Fibroblast of upper back skin (primary cell): ENCODE measurements at places on chromosomes 3 and 15.
A peak's percentile ranks its signal among the peaks of the same experiment; 100 is the strongest.

DNA sequence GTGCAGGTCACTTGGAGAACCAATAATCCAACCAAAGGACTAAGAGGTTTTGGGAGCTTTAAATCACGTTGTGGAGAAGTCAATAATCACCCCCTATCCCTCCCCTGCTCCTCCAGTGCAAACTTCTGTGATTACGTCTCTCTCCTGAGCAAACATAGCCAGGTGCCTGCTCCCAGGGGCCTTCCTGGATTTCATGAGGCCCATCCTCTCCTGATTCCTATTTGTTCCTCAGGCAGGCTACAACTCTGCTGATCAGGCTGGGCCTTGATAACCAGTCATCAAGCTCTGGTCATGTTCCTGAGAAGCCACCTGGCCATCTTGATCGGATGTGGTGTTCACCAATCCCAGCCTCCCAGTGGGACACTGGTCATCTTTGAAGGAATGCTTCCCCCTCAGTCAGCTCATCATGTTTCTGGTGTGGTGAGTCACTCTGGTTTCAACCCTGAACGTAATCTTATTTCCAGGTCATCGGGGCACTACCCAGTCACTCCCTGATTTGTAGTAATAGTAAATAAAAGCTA is 2.9 kb upstream of the ZNF710 start:
- peak; percentile 57 for DNase-seq

GRCh38 chr3:40099871-40100270 is 209.6 kb upstream of the EIF1B start:
- DNase-seq = no peak

DNA sequence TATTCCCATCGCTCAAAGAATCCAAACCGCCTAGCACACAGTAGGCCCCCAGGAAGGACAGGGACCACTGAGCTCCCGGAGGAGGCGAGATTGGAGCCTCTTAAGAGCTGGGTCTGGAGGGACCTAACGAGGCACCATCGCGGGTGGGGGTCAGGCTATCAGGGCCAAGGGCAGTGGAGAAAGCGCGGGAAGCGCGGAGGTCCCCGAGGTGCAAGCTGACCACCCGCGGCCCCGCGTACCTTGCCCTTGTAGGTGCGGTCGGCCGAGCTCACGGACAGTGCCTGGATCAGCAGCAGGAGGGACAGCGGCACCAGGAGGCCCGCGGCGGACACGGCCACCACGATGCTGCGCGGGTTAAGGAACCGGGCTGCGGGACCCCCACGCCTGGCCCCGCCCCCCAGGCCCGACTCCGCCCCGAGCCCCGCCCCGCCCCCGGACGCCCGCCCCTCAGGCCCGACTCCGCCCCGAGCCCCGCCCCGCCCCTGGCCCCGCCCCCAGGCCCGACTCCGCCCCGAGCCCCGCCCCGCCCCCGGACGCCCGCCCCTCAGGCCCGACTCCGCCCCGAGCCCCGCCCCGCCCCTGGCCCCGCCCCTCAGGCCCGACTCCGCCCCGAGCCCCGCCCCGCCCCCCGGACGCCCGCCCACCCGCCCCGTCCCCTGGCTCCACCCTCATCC is 3.9 kb downstream of the ZDHHC19 start:
- DNase-seq = no peak

- peak; percentile 91 for DNase-seq
Observed at GRCh38 chr3:195119461-195120266, 151.3 kb downstream of the XXYLT1 start.

GRCh38 chr15:87755226-87755625 is 501.3 kb downstream of the NTRK3 start:
- no peak for DNase-seq

- DNase-seq = peak; percentile 43
Observed at GRCh38 chr3:74640211-74640610, 25.8 kb upstream of the CNTN3 start.

- no peak for DNase-seq
Observed at GRCh38 chr3:120062474-120062873, 31.8 kb downstream of the GSK3B start.

GRCh38 chr15:36731025-36731424 is 151.6 kb downstream of the CDIN1 start:
- no peak for DNase-seq

DNA sequence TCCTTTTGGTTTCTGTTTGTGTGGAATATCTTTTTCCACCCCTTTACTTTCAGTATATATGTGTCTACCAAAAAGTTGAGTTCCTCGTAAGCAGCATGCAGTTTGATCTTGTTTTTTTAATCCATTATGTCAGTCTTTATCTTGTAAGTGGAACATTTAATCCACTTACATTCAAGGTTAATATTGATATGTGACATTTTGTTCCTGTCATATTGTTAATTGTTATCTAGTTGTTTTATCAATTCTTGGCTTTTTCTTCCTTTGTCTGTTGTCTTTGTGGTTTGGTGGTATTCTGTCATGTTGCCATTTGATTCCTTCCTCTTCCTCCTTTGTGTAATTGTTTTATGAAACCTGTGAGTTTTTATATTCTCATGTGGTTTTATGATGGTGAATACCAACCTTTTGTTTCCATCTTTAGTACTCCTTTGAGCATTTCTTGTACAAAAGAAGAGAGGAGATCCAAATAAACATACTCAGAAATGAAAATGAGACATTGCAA is 43.4 kb upstream of the XCR1 start:
- no peak for DNase-seq

- no peak for DNase-seq
Observed at GRCh38 chr3:197093871-197094270, 64.3 kb upstream of the MELTF start.

- DNase-seq = no peak
Observed at GRCh38 chr3:160564258-160564911, 986 bp downstream of the KPNA4 start.

DNA sequence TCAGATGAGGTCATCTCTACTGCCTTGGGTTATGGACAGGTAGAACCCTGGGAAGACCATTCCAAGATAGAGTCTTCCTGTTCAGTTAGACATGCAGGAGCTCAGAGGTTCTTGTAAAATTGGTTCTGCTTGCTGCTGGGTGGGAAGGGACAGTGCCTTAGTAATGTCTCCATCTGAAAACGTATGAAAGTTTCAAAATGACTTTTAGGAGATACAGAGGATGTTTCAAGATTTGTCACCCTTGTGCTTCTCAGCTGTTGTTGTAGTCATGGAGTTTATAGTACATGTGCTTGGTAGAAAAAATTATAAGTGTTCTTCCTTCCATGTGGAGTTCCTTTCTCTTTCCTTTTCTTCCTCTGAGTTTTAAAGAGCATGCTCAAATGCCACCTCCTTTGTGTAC is 885.2 kb upstream of the CFAP20DC start:
- DNase-seq = no peak

GRCh38 chr3:42701371-42702065 is 1.1 kb downstream of the HHATL start:
- DNase-seq = peak; percentile 18

- peak; percentile 77 for DNase-seq
Observed at GRCh38 chr3:25455441-25456132, 27.5 kb downstream of the RARB start.

DNA sequence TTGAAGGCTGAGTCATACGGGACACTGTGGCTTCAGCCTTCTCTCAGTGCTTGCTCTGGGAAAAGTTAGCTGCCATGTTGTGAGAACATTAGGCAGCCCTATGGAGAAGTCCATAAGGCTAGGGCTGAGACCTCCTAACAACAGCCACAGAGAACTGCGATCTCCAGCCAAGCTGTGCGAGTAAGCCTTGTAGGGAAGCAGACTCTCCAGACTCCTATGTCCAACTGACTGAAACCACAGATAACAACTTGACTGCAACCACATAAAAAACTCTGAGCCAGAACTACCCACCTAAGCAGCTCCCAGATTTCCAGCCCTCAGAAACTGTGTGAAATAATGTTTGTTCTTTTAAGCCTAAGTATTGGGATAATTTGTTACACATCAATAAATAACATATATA is 40.7 kb downstream of the DENND6A start:
- peak; percentile 0 for DNase-seq

DNA sequence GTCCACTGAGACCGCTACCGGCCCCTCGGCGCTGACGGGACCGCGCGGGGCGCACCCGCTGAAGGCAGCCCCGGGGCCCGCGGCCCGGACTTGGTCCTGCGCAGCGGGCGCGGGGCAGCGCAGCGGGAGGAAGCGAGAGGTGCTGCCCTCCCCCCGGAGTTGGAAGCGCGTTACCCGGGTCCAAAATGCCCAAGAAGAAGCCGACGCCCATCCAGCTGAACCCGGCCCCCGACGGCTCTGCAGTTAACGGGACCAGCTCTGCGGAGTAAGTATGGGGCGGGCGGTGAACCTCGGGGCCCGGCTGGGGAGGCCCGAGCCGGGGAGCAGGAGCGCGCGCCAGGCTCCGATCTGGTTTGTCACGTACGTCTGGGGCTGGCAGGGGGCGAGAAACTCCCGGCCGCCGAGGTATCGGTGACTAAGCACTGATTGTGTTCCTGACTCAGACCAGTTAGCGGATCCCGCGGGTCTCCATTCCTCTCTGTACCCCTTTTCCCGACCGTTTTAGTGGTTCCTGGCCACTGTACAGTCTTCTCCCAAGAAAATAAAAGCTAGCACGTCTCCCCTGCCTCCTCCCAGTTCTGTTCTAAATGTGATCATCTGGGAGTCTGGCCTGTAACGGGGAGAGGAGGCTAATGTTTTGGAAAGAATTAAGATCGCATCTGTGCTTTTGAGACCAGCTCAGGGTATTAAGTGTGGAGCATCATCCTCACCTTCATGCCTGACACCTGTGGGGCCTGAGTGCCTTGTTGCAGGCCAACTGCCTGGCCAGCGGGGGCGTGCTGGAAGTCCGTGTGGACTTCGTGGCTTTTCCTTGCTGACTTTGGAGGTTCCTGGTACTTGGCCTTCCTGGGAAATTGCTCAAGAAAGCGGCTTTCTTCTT is 691 bp downstream of the MAP2K1 start:
- peak; percentile 72 for DNase-seq

- no peak for DNase-seq
Observed at GRCh38 chr3:101675709-101676215, 1.2 kb downstream of the ZBTB11 start.
